ENCODE measurements at places on chromosomes 1 and 21.

DNA sequence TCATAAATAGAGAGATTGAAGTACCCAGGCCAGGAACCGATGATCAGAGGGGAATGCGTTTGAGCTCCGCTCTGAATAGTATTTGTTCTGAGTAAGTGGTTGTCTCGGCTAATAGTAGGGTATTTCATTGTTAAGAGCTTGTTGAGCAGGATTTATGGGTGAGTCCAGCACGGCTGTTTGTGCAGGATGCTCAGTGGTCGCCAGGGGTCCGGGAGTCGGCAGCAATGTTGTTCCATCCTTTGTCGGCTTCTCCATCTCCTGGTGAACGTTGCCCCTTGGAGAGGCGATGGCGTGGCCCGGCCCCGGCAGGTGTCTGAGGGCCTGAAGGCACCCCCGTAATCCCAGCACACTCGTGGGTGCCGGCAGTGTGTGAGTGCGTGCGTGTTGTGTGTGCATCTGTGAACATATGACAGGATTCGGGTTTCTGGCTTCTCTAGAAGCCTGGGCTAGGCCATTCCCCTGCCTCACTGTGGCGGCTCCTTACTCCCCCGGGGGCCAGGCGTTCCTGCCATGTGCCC, 160.8 kb upstream of the ARHGEF16 start:
- DNase-seq = no peak

GRCh38 chr1:172351346-172351745, 69.1 kb upstream of the C1orf105 start:
- DNase-seq = no peak

- no peak for DNase-seq
Observed at GRCh38 chr21:15141261-15141970, 76.6 kb upstream of the NRIP1 start.

GRCh38 chr1:185157599-185158412, 839 bp downstream of the SWT1 start:
- no peak for DNase-seq

GRCh38 chr1:236568285-236568894, 35.9 kb downstream of the HEATR1 start:
- no peak for DNase-seq

- DNase-seq = no peak
Observed at GRCh38 chr1:183262628-183263200, 76.7 kb downstream of the LAMC2 start.

GRCh38 chr1:1352786-1353388, 3.7 kb upstream of the DVL1 start:
- no peak for DNase-seq

- no peak for DNase-seq
Observed at GRCh38 chr1:238558156-238558555, 667.4 kb upstream of the ZP4 start.

- no peak for DNase-seq
Observed at GRCh38 chr1:60833173-60833572, 249.2 kb upstream of the NFIA start.

DNA sequence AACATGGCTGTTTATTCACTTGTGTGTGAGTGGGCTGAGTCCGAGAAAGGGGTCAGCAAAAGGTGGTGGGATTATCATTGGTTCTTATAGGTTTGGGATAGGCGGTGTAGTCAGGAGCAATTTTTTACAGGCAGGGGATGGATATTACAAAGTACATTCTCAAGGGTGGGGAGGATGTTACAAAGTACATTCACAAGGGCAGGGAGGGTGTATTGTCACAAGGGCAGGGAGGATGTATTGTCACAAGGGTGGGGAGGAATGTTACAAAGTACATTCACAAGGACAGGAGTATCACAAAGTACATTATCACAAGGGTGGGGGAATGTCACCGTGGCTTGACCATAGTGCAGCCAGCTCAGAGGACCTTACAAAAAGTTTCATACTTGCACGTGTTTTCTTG, 31.1 kb upstream of the ITLN2 start:
- DNase-seq = no peak

DNA sequence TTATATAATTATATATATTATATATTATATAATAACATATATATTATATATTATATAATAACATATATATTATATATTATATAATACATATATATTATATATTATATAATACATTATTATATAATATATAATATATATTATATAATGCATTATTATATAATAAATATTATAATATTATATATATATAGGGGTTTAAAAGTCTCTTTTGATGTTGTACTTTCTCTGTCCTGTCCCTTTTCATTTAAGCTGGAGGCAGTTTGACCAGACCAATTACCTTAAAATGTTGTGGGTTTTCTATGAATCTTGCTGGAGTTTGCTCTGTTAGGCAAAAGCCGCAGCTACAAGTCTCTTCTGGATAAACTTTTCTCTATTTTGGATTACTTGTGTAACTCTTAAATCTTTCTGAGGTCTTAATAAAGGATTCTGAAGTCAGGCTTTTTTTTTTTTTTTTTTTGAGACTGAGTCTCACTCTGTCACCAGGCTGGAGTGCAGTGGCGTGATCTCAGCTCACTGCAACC, 22.2 kb upstream of the KIF1B start:
- DNase-seq = no peak

- no peak for DNase-seq
Observed at GRCh38 chr1:180577361-180577760, 18.6 kb downstream of the OVAAL start.

DNA sequence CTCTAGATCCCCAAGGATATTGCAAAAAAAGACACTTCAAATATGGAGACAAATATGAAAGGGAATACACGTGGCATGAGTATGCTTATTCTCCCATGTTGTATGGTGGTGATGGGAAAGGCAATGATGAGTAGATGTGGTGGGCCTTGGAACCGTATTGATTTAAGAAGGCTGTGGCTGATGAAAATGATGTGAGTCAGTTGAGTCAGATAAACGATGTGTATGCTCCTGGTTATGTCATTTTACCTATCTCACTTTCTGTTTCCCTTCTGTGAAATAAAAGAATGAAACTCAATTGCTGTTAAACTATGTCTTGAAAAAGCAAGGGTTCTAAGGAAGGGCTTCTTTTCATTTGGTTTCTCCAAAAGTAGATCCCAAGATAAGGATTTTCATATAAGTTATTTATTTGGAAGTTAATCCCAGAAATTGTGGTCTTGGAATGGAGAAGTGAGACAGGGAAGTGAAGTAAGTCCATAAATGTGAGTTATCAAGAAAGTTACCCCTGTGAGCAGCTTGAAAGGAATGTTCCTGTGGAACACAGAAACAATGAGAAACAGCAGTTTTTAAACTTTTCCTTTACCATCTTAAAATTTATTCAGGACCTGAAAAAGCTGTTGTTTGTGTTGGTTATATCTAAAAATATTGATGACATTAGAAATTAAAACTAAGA, 292.0 kb downstream of the DUSP10 start:
- DNase-seq = no peak

DNA sequence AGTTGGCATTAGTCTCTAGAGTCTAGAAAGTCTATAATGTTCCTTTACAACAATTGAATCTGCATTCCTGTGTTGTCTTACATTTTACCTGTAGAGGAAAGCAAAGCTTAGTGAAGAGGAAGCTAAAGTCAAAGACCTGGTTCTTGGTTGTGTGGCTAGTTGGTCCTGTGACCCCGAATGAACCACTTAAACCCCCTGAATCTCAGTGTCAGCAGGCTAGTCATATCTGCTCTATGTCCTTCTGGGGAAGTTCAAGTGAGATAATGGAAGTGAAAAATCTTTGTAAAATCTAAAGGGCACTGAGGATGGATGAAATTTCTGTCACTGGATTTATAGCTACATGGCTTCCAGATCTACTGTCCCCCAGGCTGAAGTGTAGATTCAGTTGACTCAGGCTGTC, 24.0 kb upstream of the AIM2 start:
- no peak for DNase-seq

- DNase-seq = no peak
Observed at GRCh38 chr1:200873671-200874397, 1.1 kb downstream of the GPR25 start.

DNA sequence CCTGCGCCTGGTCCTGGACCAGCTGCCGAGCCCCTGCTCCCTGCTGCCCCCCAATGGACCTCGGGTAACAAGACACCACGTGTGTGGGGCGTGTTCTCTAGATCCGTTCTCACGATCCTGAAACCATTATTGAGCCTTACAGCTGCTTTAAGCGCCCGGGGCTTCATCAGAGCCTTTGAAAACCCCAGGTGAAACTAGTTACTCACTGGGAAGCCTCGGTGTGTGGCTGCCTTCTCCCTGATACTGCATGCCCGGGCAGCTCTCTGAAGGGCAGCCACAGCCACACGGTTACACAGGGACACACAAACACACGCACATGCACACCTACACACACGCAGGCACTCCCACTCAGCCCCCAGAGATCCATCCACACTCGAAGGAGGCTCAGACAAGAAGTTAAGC, 5.3 kb downstream of the HES2 start:
- DNase-seq = no peak

DNA sequence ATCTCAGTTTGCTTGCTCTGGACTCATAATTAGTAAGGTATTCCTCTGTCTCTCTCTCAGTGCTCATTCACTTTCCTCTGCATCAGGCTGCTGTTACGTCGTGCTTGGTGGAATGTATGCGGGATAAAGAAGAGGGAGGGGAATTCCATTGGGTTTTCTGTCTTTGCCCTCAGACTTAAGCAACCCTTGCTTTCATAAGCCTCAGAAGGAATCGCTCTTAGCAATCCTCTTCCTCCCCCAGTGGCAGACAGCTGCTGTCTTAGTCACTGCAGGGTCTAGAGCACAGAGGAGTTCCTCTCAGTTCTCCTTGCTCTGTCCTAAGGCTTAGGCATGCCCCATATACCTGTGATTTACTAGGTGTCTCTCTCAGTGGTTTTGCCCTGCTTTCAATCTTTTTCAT, 19.1 kb upstream of the NTMT2 start:
- DNase-seq = no peak

DNA sequence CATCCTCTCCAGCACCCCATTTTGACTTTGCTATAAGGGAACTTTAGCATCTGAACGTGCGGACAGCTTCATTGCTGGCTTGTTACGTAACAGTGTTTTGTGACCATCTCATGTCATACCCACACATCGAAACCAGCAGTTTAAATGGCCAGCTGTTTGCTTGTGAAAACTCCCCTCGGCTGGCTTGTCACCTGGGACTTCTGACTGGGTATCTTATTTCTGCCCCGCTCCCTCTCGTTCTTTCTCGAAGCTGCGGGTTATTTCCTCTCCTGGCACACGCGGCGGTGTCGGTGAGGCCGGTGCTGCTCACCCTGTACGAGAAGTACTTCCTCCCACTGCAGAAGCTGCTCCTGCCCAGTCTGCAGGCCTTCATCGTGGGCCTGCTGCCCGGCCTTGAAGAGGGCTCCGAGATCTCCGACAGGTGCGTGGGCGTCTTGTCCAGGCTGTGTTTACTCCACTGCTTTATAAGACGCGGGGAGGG, 43.5 kb downstream of the DOP1B start:
- DNase-seq = no peak

DNA sequence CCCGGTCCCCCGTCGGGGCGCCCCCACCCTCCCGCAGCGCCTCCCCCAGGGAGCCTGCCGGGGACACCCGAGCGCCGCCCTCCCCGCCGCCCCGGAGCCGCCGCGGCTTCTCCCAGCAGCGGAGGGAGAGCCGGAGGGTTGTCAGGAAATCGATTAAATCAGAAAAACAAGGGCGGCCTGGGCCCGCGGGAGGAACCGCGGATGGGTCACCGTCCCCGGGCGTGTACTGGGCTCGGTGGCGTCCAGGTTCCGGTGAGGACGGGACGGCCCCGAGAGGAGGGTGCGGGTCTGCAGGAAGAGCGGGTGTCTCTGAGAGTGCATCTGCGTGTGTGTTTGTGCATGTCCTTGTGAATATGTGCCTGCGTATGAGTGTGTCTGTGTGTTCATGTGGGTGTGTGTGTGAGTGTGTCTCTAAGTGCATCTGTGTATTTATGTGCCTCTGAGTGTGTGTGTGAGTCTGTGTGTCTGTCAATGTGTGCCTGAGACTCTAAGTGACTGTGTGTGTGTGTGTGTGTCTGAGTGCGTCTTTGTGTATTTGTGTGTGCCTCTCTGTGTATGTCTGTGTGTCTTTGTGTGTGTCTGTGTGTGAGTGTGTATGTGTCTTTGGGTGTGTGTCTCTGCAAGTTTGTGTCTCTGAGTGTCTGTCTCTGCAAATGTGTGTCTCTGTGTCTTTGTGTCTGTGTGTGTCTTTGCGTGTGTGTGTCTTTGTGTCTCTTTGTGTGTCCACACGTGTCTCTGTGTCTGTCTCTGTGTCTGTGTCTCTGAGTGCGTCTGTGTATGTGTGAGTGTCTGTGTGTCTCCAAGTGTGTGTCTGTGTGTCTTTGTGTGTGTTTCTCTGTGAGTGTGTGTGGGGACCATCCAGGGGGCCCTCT, 1.1 kb downstream of the SPSB1 start:
- no peak for DNase-seq

DNA sequence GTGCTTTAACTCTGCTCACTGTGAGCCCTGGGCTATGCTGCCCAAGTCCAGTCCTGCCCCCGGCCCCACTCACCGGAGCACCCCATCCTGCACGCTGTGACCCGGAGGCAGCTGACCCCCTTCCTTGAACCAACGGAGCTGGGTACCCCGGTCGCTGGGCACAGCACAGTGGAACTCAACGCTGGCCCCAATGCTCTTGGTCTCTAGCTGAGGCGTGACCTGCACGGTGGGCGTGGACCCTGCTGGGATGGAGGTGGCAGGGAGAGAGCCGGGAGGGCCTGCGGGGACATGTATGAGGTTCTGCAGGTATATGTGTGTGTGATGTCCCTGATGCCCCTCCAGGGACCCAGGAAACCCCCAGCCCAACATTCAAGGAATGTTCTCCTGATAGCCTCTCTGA, 24.7 kb downstream of the LDLRAD2 start:
- DNase-seq = no peak

- no peak for DNase-seq
Observed at GRCh38 chr1:207344221-207344620, 22.7 kb downstream of the CD55 start.

DNA sequence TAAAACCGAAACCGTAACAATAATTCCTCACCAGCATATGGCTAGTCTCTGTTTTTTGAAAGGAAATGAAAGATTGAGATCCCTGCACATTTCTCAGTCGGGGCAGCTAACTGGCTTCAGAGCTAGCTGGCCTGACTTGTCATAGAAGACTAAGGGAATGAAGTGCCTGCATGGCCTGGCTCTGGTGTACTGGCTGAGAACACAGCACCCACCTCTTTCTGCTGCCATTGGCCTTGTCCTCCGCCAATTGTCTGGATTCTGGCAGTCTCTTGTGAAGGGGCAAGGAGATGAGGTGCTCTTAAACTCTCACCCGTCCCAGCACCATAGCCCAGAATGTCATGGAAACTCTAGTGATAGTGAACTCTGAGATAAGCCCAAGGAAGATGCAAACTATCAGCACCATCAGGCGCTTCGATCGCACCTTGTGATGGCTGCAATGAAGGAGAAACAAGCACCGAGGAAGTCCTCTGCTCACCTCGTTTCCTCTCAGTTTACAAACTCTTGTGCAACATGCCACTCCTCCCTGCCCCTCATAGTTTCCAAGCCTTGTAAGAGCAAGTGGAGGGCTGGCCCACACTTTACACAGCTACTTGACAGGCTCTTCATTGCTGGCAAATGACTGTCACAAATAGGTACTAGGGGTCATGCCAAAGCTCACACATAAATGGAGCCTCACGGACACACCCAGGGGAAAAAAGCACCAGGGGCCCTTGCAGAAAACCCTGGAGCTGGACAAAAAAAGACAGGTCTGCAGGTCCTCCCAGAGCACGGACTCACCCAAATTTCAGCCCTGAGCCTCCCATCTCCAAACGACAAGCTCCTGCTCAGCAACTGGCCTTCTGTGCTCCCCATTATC, 16.4 kb downstream of the INPP5B start:
- peak; percentile 20 for DNase-seq

- peak; percentile 40 for DNase-seq
Observed at GRCh38 chr1:38559446-38560165, 300.0 kb downstream of the RRAGC start.

GRCh38 chr1:204357551-204358490, 1.9 kb downstream of the PLEKHA6 start:
- no peak for DNase-seq

- no peak for DNase-seq
Observed at GRCh38 chr1:54685335-54685905, 30.2 kb upstream of the TTC4 start.
